ENCODE measurements at places on chromosomes 13 and 19.

DNA sequence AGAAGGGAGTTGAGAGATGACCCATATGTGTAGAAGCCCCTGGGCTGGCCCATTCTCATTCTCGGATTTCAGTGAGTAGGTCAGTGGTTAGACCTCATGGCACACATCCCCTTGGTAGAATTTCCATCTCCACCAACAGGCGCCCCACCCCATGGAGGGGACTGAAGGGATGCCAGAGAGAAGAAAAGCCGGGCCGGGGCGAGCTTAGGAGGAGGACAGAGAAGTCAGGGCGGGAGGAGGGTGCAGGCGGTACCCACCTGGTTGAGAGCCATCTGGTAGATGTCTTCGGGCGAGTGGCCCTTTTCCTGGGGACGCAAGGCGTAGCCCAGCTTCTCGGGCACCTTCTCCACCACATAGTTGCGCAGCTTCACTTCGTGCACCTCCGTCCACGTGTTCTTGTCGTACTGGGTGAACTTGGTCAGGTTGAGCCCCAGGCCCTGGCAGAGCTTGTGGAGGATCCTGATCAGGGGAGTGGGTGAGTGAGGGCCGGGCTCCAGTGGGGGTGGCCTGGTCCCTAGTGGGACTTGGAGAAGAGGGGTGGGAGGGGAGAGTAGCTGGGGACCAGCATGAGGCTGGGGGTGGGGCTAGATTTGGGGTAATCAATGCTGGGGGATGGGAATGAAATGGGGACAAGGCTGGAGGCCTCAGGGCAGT is 2.5 kb downstream of the IL4I1 start:
- DNase-seq = no peak

DNA sequence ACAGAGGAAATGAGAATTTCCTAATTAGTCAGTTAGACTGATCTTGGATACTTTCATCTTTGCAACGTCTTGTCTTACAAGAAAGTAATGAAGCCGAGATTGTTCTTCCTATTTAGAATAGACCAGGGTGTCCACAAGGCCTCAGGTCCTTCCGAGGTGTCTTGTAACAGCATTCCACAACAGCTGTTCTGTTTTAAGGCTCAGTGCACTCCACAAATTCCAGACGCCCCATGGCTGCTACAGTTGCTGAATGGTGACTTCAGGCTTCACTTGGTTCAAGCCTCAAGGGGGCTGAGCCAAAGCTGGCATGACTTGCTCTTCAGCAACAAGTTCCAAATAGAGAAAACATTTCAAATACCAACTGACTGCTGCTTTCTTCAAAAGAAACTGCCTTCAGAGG is 143.4 kb downstream of the SHISA2 start:
- DNase-seq = no peak

DNA sequence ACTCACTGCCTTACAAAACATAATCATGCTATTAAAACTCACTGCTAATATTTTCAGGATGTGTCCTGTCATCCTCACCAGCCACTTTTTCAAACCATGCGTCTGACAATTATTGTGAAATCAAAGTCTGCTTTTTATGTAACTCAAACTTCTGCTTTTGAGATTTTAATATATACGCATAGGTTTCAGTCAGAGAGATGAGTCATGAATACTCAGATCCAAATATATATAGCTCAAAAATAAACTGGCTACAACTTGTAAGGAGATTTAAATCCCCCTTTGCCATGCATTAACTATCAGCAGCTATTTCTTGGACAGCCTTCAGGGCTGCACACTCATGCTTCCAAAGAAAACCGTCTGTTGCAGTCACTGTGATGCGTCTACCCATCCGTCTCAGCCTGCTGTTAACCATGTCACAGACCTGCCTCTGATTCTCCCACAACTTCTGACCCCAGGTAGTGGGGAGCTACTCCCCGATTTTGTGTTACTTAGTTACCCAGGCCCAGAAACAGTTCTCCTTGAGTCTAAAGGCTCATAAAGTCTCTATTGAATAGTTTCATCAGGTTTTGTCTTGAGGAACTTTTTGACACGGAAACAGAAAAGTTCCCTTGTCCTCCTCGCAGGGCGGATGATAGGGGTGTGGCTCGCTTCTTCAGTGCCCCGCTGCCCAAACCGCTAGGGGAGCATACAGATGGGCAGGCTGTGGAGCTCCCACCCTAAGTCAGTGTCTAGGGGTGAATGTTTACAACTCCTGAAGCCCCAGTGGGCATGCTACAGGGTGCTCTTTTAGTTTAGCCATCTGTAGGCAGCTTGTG is 33.8 kb upstream of the SGCG start:
- no peak for DNase-seq

DNA sequence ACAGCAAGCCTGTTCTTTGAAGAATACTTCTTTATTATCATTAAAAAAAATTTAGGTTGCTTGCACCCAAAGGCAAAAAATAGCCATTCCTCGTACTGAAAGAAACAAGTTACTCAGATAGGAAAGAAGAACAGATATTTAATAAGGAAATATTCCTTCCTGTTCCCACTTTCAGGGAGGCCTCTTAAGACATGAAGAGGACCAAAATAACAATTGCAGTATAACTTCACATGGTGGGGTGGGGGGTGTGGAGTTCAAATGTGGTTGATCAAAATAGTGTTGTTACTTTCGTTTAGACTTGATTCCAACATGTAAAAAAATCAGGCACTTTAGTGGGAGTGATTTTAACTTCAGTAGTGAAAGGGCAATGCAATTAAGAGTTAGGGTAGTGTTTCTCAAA is 3.6 kb downstream of the RGCC start:
- no peak for DNase-seq

- no peak for DNase-seq
Observed at GRCh38 chr19:15195371-15196334, 5.1 kb downstream of the NOTCH3 start.

DNA sequence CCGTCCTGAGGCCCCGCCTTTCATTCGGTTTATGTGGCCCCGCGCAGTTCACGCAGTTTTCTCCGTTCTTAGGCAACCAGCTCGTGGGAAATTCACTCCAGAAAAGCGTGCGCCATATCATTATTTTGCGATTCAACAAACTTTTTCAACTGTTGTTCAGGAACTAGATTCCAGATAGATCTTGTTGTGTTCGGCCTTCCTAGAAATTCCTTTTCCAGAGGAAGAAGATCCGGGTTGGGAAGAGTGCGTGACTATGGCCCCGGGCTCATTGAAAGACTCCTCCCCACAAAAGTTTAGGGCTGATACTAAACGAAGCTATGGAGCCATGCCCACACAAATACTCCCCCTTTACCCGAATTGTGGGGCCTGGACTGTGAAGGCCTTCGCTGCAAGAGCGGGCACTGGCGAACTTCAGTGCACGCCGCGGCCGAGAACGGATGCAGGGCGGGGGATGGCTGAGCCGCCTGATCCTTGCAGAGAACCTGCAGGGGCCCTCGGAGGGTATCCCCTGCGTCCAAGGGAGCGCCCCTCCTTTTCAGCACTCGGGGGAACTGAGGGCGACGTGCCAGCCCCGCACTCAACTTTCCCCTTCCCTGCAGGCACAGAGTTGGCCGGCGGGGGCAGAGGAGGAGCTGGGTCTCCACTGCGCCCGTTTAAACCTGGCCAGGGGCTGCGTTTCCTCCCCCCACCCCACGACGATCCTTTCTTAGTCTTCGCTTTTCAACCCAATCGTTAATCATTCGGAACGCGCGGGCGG is 904 bp upstream of the SOX1 start:
- no peak for DNase-seq

DNA sequence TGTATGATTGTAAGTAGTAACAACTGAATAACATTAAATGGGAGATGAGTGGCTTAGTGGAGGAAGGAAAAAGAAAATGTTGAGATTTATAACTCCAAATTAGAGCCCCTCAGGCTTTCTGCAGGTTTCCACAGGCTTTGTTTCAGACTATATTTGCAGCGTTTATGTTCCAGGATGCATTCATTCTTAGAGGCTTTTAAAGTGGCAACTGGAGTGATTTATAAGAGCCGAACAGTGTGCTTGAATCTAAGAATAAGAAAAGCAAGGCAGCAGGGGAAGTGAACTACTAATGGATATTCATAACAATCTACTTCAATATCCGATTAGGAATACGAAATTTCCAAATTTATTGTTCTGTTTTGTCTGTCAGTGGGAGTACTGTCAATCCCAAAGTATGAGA is 91.0 kb downstream of the UFM1 start:
- DNase-seq = no peak

DNA sequence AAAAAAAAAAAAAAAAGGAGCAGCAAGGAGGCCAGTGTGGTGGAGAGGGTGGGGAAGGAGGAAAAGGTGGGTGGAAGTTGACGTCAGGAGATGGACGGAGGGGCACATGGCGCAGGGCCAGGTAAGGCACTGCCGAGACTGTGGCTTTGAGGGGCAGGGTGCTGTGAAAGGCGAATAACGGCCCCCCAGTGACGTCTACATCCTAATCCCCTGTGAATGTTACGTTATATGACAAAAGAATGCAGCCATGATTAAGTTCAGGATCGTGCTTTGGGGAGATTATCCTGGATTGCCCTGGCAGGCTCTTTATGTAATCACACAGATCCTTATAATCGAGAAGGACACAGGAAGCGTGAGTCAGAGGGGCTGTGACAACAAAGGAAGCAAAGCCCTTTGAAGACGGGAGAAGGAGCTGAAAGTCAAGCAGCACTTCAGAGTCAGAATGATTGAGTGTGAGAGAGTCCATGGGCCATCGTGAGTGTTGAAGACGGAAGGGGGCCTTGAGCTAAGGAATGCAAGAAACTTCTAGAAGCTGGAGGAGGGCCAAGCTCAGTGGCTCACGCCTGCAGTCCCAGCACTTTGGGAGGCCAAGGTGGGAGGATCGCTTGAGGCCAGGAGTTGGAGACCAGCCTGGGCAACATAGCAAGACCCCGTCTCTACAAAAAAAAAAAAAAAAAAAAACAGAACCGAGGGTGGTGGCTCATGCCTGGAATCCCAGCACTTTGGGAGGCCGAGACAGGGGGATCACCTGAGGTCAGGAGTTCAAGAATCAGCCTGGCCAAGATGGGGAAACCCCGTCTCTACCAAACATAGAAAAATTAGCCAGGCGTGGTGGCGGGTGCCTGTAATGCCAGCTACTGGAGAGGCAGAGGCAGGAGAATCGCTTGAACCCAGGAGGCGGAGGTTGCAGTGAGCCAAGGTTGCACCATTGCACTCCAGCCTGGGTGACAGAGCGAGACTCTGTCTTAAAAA is 13.8 kb upstream of the CEACAM16 start:
- no peak for DNase-seq

GRCh38 chr19:18287836-18288772 is 6.7 kb upstream of the JUND start:
- no peak for DNase-seq
